CD4-positive, alpha-beta T cell treated with Interleukin-6 at 100 ng/mL for 8 hours (primary cell): ENCODE measurements at places on chromosomes 4 and X.

- DNase-seq = no peak
Measured at GRCh38 chr4:84159762-84160161, 339.3 kb downstream of the NKX6-1 start.

- no peak for DNase-seq
Measured at GRCh38 chr4:26124753-26125321, 196.0 kb upstream of the RBPJ start.

GRCh38 chr4:78707268-78707667 is 68.9 kb upstream of the BMP2K start:
- no peak for DNase-seq

DNA sequence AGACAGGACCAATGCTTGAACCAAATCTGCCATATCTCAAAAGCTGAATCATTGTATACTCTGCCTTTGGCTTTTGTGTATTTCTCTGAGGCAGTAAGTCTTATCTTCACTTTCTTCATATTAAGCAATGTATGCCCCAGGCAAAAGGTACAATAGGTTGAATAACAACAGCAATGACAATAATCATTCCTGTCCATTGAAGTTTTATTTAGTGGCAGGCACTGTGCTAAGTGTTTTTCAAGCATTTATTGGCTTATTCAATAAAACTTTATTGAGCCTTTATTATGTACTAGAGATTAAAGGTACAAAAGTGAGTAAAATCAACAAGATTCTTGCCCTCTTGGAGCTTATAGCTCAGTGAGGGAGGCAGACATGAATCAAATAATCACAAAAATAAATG is 8.2 kb upstream of the CASK start:
- no peak for DNase-seq

DNA sequence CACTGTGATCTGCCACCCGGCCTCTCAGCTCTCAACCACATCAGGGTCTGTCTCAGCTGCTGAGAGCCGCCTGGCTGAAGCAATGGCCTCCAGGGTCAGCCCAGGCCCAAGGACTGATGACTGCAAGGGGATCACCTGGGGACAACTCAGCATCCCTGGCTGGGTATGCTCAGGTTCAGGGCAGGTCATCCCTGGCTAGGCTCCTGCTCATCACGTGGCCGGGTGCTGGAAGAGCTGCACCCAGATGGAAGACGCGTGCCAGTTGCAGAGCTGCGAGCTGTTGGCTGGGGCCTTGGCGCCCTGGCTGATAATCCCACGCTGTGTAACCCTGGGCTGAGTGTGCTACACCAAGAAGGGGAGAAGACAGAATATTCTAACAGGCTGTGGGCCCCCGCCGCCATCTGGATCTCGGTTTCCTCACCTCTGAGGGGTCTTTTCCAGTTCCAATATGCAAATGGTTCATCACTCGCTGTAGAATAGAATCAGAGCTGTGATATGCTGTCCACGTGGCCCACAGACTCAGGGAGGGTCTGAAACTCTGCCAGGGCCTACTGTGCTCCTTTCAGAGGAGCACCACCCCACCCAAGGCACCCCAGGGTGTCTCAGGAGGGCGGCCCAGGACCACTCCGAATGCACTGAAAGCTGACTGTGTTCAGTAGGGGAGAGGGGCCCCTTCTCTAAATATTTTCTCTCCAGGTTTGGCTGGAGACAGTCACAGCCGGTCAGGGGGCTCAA is 338.8 kb downstream of the BCOR start:
- DNase-seq = no peak

DNA sequence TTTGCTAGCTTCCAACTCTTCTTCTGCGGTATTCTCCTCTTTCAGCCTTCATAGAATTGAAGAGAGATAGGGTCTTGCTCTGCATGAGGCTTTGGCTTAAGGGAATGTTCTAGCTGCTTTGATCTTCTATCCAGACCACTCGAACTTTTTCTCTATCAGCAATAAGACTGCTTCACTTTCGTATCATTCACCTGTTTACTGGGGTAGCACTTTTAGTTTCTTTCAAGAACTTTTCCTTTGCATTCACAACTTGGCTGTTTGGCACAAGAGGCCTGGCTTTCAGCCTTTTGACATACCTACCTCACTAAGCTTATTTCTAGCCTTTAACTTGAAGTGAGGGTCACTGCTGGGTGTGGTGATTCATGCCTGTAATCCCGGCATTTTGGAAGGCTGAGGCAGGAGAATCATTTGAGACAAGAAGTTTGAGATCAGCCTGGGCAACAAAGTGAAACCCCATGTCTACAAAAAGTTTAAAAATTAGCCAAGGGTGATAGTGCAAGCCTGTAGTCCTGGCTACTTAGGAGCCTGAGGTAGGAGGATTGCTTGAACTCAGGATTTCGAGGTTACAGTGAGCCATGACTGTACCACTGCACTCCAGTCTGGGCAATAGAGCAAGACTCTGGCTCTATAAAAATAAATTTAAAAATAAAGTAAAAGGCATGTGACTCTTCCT is 47.1 kb upstream of the HPGDS start:
- DNase-seq = no peak

GRCh38 chrX:14872355-14872754 is 514 bp downstream of the FANCB start:
- DNase-seq = no peak

- DNase-seq = no peak
Measured at GRCh38 chr4:37471971-37472370, 214.2 kb downstream of the RELL1 start.
